ENCODE measurements at places on chromosomes 3 and 15.

GRCh38 chr15:34588046-34588674, 4.7 kb upstream of the GOLGA8B start:
- peak; percentile 68 for DNase-seq

DNA sequence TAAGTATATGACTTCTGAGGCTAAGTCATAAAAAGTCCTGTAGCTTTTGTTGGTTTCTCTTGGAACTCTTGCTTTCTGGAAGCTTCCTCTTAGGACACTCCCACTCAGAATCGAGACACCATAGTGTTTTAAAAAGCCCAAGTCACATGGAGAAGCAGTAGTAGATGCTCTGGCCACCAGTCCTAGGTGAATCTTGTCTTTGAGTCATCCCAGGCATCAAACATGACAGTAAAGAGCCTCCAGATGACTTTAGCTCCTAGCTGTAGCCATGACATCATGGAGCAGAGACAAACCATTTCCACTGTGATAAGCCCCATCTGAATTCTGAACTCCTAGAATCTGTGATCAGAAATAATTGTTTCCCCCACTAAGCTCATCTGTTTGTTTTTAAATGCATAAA, 42.1 kb downstream of the ISL2 start:
- no peak for DNase-seq

DNA sequence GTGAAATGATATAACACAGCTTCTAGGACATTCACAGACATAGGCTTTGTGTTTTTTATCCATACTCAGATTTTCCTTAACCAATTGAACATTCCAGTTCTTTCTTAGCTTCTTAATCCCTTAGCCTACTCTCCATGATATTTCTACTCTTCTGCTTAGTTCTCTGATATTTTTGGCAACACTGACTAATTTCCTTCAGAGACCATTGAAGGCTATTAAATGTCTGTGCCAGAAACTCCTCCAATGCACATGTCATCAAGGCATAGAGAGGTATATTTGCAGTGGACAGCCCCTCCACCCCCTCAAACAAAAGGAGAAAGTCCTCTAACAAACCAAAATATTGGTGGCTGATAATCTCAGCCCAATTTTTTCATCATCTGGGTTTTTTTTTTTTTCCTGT, 105.9 kb upstream of the TSC22D2 start:
- DNase-seq, result no peak

DNA sequence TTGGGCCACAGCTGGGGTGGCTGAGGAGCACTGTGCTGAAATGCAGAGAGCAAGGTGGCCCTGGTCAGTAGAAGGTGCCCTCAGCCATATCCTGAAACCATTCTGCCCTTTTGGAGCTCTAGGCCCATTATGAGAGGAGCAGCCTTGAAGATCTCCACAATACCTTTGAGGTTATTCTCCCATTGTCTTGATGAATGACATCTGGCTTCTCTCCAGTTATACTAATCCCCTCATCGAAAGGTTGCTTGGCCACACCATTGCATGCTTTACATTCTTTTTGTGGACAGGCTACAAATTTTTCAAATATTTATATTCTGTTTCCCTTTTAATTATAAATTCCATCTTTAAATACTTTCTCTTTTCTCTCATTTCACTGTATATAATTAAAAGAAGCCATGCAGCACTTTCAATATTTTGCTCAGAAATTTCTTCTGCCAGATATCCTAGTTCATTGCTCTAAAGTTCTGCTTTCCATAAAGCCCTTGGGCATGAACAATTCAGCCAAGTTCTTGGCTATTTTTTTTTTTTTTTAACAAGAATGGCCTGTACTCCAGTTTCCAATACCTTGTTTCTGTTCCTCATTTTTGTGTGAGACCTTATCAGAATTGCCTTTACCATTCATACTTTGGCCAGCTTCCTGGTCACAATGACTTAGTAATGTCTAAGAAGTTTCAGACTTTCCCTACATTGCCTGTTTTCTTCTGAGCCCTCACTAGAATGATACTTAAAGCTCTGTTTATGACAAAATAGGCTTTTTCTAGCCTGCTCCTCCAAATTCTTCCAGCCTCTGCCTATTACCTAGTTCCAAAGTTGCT, 138.9 kb upstream of the SGO1 start:
- no peak for DNase-seq

GRCh38 chr15:38036790-38037338, 102.4 kb downstream of the TMCO5A start:
- DNase-seq, result no peak

GRCh38 chr3:50333744-50334328, 5.8 kb upstream of the TUSC2 start:
- DNase-seq, result no peak

DNA sequence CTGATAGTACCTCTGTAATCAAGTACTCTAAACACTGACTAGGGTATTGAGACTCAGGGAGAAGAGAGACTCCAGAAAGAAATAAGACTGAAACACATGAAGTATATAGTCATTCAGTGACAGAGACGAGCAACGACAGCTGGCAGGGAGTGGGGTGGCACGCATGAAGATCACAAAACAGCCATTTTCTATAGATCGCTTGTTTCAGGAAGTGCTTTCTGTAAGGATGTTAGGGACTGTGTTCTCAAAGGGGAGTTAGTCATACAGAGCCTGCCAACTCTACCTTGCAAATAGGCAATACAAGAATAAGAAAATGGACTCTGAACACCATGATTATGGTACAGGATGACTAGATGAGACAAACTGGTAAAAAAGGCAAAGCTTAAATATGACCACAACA, 139.5 kb downstream of the TBL1XR1 start:
- no peak for DNase-seq
